ENCODE measurements at places on chromosomes 12 and 14. TPM values are rescaled to one million over a fixed set of nuclear protein-coding genes. Genes with fewer than 3 reads are reported as not detected.

The CLEC4D gene
- not detected for total RNA-seq

The AQP2 gene
- total RNA-seq: not detected

The SLC6A15 gene
- total RNA-seq: 3.2 TPM

The HOXC6 gene
- 5.6 TPM for total RNA-seq

The ADAMTS20 gene
- total RNA-seq: not detected

The CRADD gene
- 8.9 TPM for total RNA-seq

The HHIPL1 gene
- 0.09 TPM for total RNA-seq

The ATL1 gene
- 5.9 TPM for total RNA-seq

The DIO2 gene
- total RNA-seq: 1.8 TPM

The BTG1 gene
- 52.6 TPM for total RNA-seq

The MMP19 gene
- 0.29 TPM for total RNA-seq

The DDX47 gene
- 73.6 TPM for total RNA-seq

The BHLHE41 gene
- 0.46 TPM for total RNA-seq

The KRT75 gene
- 0.15 TPM for total RNA-seq

The ITGB7 gene
- total RNA-seq: 0.30 TPM

The KRT4 gene
- total RNA-seq: 2.1 TPM

The ZFYVE1 gene
- total RNA-seq: 9.1 TPM

The SNW1 gene
- total RNA-seq: 92.2 TPM

The NT5DC3 gene
- total RNA-seq: 32.8 TPM

The ASIC1 gene
- total RNA-seq: 4.2 TPM

The SPTB gene
- total RNA-seq: 1.7 TPM

The LRCOL1 gene
- not detected for total RNA-seq

The AGAP2 gene
- total RNA-seq: 0.14 TPM

The GNB3 gene
- total RNA-seq: 1.5 TPM

The TAS2R7 gene
- not detected for total RNA-seq

The SCNN1A gene
- 28.9 TPM for total RNA-seq

The NINJ2 gene
- total RNA-seq: 0.53 TPM

The OXA1L gene
- total RNA-seq: 161 TPM

The GLIPR1L1 gene
- not detected for total RNA-seq

The KCNH5 gene
- not detected for total RNA-seq

The IPO8 gene
- total RNA-seq: 18.1 TPM

The MDGA2 gene
- total RNA-seq: not detected

The KRT3 gene
- total RNA-seq: 0.06 TPM

The AQP5 gene
- total RNA-seq: not detected

The ULK1 gene
- total RNA-seq: 27.7 TPM

The NEUROD4 gene
- not detected for total RNA-seq

The CEBPE gene
- total RNA-seq: not detected

The VRTN gene
- not detected for total RNA-seq

The TSPAN8 gene
- 0.11 TPM for total RNA-seq

The SDR9C7 gene
- 0.05 TPM for total RNA-seq

The LRRC10 gene
- total RNA-seq: not detected

The INHBE gene
- total RNA-seq: 0.04 TPM

The PTCSC3 gene
- total RNA-seq: not detected

The CDH24 gene
- 2.1 TPM for total RNA-seq

The ZC2HC1C gene
- 6.7 TPM for total RNA-seq

The LALBA gene
- total RNA-seq: not detected

The MYO1H gene
- not detected for total RNA-seq

The B4GALNT1 gene
- total RNA-seq: 45.0 TPM

The GPR132 gene
- 0.54 TPM for total RNA-seq

The FSCB gene
- not detected for total RNA-seq

The CLEC6A gene
- not detected for total RNA-seq

The TAS2R14 gene
- total RNA-seq: 0.28 TPM
